ENCODE measurements at places on chromosomes 12 and 14. TPM values are rescaled to one million over a fixed set of nuclear protein-coding genes. Genes with fewer than 3 reads are reported as not detected.

GRCh38 chr12:28463396-28463795, 273.1 kb downstream of the CCDC91 start:
- DNase-seq: no peak
- no peaks in the 10 kb centered on the region for H3K4me1 ChIP-seq
- H3K27ac ChIP-seq: no peak overlapping the region
- no peaks in the 10 kb centered on the region for H3K27me3 ChIP-seq
- H3K36me3 ChIP-seq: no peaks in the 10 kb centered on the region

DNA sequence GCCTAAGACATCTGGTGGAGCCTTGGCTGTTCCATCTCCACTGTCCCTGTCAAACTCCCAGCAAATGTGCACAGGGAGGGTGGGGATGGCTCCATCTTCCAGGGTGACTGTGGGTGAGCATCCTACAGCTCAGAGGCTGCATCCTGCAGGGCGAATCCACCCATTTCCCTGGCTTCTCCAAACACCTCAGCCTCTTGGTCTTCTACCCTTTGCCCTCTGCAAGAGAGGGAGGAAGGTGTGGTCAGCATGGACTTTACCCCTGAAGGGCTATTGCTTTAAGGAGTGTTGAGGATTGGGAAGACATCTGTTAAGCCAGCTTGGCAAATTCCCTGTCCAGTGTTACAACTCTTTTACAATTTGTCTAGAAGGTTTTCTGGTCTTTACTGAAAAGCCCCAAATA, 23.1 kb upstream of the DGLUCY start:
- H3K4me1 ChIP-seq: peaks cover 13% of the 10 kb centered on the region
- H3K36me3 ChIP-seq: no peaks in the 10 kb centered on the region
- H3K27ac ChIP-seq: no peak overlapping the region
- H3K27me3 ChIP-seq: no peaks in the 10 kb centered on the region
- no peak for DNase-seq
- H3K4me3 ChIP-seq: no peak overlapping the region

Gene KRT6C
- total RNA-seq: not detected

Gene SCAF11
- 69.9 TPM for total RNA-seq

DNA sequence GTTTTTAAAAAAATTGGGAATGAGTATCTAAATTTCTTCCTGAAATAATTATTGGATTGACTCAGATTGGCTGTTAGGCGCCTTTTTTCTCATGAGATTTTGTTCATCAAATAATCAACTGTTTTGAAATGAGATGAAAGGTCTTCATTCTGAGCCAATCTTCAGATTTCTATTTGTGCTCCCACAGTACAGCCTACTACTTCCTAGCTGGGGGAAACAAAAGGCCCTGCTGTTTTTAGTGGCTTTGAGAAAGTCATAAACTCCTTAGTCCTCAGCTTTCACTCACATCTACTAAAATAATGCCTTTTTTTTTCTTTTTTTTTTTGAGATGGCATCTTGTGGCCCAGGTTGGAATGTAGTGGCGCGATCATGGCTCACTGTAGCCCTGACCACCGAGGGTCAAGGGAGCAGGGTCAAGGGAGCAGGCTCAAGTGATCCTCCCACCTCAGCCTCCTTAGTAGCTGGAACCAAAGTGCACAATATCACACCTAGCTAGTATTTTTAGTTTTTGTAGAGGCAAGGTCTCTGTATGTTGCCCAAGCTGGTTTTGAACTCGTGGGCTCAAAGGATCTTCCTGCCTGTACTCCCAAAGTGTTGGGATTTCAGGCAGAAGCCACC, 15.2 kb downstream of the NACA start:
- peak overlapping the region; percentile 80 for H3K27ac ChIP-seq
- no peak for DNase-seq
- H3K36me3 ChIP-seq: peaks cover 4% of the 10 kb centered on the region
- no peak overlapping the region for H3K4me3 ChIP-seq
- H3K27me3 ChIP-seq: no peaks in the 10 kb centered on the region
- peaks cover 26% of the 10 kb centered on the region for H3K4me1 ChIP-seq

GRCh38 chr12:86521870-86522269, 265.7 kb upstream of the MGAT4C start:
- DNase-seq: no peak
- H3K27me3 ChIP-seq: no peaks in the 10 kb centered on the region
- H3K36me3 ChIP-seq: no peaks in the 10 kb centered on the region

- H3K36me3 ChIP-seq: no peaks in the 10 kb centered on the region
- no peaks in the 10 kb centered on the region for H3K4me1 ChIP-seq
- no peak for DNase-seq
- no peaks in the 10 kb centered on the region for H3K27me3 ChIP-seq
Observed at GRCh38 chr14:65462411-65462810, 49.9 kb downstream of the FUT8 start.

Gene TOX4
- total RNA-seq: 127 TPM

DNA sequence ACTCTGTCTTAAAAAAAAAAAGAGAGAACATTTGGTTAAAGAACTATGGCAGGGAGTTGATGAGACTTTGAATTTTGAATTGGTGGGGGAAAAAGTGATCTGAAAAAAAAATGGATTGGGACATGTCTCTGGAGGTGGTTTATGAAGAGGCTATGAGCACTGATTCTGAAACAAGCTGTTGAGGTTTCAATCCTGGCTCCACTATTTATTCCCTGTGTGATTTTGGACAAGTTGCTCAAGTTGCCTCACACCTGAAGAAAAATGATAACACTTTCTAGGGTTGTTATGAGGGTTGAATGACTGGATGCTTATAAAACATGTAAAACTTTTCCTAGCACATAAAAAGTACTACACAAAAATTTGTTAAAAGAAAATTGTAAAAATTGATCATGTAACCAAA, 1.8 kb upstream of the ANO6 start:
- peaks cover 13% of the 10 kb centered on the region for H3K4me1 ChIP-seq
- H3K36me3 ChIP-seq: no peaks in the 10 kb centered on the region
- no peak overlapping the region for H3K4me3 ChIP-seq
- no peak overlapping the region for H3K27ac ChIP-seq
- no peaks in the 10 kb centered on the region for H3K27me3 ChIP-seq
- DNase-seq: no peak

- no peaks in the 10 kb centered on the region for H3K36me3 ChIP-seq
- no peak overlapping the region for H3K27ac ChIP-seq
- peaks cover 10% of the 10 kb centered on the region for H3K27me3 ChIP-seq
- DNase-seq: no peak
- no peaks in the 10 kb centered on the region for H3K4me1 ChIP-seq
- H3K4me3 ChIP-seq: no peak overlapping the region
Observed at GRCh38 chr14:105030836-105031396, 10.0 kb upstream of the CDCA4 start.

Gene AQP5
- not detected for total RNA-seq

GRCh38 chr14:103260629-103261124, 73.4 kb upstream of the EIF5 start:
- H3K27me3 ChIP-seq: no peaks in the 10 kb centered on the region
- no peaks in the 10 kb centered on the region for H3K4me1 ChIP-seq
- peak overlapping the region; percentile 60 for H3K27ac ChIP-seq
- DNase-seq: peak; percentile 24
- no peaks in the 10 kb centered on the region for H3K36me3 ChIP-seq

- H3K36me3 ChIP-seq: no peaks in the 10 kb centered on the region
- DNase-seq: no peak
- H3K4me3 ChIP-seq: no peak overlapping the region
- peak overlapping the region; percentile 13 for H3K27ac ChIP-seq
Observed at GRCh38 chr12:1906579-1906978, 11.9 kb downstream of the CACNA2D4 start.

DNA sequence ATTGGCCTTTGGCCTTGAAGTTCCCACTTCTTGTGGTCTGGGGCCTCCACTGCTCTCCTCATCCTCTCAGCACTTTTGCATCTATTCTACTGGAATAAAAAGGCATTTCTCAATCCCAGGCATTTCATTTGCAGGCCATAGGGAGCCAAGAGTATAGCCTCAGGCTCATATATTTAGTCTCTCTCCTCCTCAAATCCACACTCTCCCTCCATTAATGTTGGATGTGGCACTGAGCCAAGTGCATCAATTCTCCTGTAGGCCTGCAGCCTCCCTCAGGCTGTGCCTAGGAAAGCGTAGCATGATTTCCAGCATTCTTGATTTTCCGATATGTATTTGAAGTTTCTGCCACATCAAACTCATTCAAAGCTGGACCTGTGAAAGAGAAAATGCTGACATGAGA, 211.5 kb upstream of the CPNE8 start:
- no peak overlapping the region for H3K4me3 ChIP-seq
- DNase-seq: no peak
- no peaks in the 10 kb centered on the region for H3K4me1 ChIP-seq
- no peaks in the 10 kb centered on the region for H3K36me3 ChIP-seq
- no peaks in the 10 kb centered on the region for H3K27me3 ChIP-seq
- no peak overlapping the region for H3K27ac ChIP-seq

DNA sequence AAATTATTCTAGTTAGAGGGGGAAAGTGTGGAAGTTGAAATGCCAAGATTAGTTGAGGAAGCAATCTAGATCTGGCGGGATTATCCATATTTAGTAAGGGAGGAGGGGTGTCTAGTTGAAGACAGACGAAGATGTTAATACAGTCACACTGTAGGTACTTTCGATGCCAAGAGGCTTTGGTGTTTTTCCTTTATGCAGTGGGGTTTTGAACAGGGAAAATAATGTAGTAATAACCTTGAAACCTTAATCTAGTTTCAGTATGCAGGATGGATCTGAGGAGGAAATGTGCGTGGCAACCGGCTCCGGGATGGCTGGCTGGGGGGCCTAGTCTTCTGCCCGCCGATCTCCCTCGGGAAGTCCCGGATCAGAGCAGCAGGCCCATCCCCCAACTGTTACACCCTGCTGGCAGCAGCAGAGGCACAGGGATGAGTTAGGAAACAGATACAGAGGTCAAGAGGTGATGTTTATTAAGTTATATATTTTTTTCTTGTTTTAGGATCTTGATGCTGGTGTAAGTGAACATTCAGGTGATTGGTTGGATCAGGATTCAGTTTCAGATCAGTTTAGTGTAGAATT, 27.4 kb downstream of the MDM2 start:
- no peak overlapping the region for H3K4me3 ChIP-seq
- peaks cover 78% of the 10 kb centered on the region for H3K36me3 ChIP-seq
- no peak for DNase-seq
- H3K27me3 ChIP-seq: no peaks in the 10 kb centered on the region

GRCh38 chr14:48008646-48009045, 333.2 kb upstream of the MDGA2 start:
- no peaks in the 10 kb centered on the region for H3K4me1 ChIP-seq
- H3K27me3 ChIP-seq: no peaks in the 10 kb centered on the region
- H3K4me3 ChIP-seq: no peak overlapping the region
- H3K36me3 ChIP-seq: no peaks in the 10 kb centered on the region
- no peak for DNase-seq
- no peak overlapping the region for H3K27ac ChIP-seq

Gene PIWIL1
- total RNA-seq: not detected

DNA sequence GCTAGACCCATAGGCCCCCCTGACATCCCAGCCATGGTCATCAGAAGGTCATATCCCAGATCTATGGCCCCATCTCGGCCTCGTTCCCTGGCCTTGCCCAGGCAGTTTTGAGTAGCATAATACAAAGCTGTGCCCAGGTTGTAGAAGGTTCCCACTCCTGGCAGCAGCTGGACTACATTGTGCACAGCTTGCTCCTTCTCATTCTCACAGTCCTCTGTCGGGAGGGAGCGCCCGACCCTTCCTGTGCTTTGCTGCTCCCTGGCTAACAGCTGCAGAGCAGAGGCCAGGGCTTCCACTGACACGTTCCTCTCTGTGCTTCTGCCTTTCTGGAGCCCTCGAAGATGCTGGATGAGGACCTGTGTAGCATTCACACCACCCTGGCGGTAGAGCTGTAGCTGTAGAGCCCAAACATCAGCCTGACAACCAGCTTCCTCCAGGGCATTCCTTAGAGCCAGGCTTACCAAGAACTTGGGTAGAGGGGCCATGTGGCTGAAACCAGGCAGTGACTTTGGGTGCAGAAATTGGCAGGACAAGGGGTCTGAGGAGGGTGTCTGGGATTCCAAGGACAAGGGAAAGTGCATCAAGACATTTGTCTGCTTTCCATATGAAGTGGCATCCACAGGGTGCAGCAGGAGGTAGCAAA, 1.0 kb downstream of the APOF start:
- H3K4me3 ChIP-seq: no peak overlapping the region
- peaks cover 12% of the 10 kb centered on the region for H3K4me1 ChIP-seq
- H3K36me3 ChIP-seq: no peaks in the 10 kb centered on the region
- no peak overlapping the region for H3K27ac ChIP-seq
- H3K27me3 ChIP-seq: no peaks in the 10 kb centered on the region

- H3K4me3 ChIP-seq: no peak overlapping the region
- no peaks in the 10 kb centered on the region for H3K27me3 ChIP-seq
- no peak overlapping the region for H3K27ac ChIP-seq
- no peaks in the 10 kb centered on the region for H3K4me1 ChIP-seq
- H3K36me3 ChIP-seq: peaks cover 16% of the 10 kb centered on the region
- no peak for DNase-seq
Observed at GRCh38 chr12:82440885-82441284, 82.6 kb downstream of the METTL25 start.

- no peak overlapping the region for H3K4me3 ChIP-seq
- H3K4me1 ChIP-seq: no peaks in the 10 kb centered on the region
- H3K36me3 ChIP-seq: no peaks in the 10 kb centered on the region
- no peaks in the 10 kb centered on the region for H3K27me3 ChIP-seq
- H3K27ac ChIP-seq: no peak overlapping the region
- DNase-seq: no peak
Observed at GRCh38 chr12:47267571-47267970, 187.8 kb upstream of the AMIGO2 start.

Gene YEATS4
- 25.6 TPM for total RNA-seq

GRCh38 chr12:115455268-115455681, 771.3 kb upstream of the TBX3 start:
- H3K27me3 ChIP-seq: no peaks in the 10 kb centered on the region
- no peaks in the 10 kb centered on the region for H3K36me3 ChIP-seq
- no peak for DNase-seq
- no peak overlapping the region for H3K4me3 ChIP-seq

Gene CACNB3
- total RNA-seq: 2.3 TPM

DNA sequence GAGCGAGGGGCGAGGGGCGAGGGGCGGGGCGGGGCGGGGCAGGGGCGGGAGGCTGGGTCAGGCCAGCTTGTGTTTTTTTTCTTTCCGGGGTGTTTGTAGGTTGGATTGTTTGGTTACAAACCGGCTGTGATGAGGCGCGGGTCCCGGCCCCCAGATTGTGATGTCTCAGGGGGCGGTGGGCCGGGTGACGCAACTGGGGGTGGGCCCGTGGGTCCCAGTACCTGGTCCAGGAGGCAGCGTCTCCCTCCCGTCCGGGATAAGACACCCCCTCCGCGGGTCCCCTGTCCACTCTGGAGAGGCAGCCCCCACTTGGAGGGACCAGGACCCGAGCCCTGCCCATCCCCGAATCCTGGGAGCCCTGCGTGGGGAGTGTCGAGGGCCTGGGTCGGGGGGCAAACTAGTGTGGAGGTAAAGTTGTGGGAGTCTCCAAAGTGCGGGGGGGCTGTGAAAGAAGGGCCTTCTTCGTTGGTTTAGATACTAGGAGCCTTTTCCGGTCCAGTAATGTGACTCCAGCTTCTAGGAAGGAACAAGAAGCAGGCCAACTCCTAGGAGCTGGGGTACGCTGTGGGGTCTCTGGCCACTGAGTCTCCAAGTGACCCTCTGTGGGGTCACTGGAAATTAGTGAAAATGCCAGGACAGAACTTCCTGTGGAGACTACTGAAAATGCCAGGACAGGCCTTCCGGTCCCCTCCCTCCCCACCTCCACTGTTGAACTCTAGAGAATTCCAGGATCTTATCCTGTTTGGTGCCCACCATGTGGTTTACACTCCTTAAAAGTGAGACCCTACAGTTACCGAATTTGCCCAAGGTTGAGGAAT, 579 bp upstream of the CLMN start:
- H3K27me3 ChIP-seq: no peaks in the 10 kb centered on the region
- DNase-seq: no peak
- peak overlapping the region; percentile 43 for H3K4me3 ChIP-seq
